Astrocyte of the spinal cord (primary cell): ENCODE measurements at places on chromosomes 2 and 18.

DNA sequence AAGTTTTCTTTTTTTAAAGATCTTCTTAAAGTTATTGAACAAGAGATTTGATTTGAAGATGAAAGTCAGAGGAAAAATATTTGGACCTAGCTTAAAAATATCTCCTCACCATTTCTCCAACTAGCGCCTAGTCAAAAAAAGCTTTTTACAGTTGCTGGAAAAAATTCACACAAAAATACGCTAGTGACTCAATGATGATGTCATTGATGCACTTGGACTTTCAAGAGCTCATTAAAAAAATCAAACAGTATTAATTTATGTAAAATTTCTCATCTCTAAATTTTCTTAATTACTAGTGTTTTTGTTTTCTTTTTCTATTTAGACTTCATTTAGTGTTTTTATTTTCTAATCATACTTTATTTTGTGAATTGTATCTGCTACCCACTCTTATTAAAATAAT, 41.8 kb downstream of the CIB4 start:
- no peak for DNase-seq

GRCh38 chr2:196217116-196217515, 45.7 kb upstream of the STK17B start:
- no peak for DNase-seq

GRCh38 chr2:226934546-226935201, 98.8 kb downstream of the RHBDD1 start:
- peak; percentile 45 for DNase-seq

DNA sequence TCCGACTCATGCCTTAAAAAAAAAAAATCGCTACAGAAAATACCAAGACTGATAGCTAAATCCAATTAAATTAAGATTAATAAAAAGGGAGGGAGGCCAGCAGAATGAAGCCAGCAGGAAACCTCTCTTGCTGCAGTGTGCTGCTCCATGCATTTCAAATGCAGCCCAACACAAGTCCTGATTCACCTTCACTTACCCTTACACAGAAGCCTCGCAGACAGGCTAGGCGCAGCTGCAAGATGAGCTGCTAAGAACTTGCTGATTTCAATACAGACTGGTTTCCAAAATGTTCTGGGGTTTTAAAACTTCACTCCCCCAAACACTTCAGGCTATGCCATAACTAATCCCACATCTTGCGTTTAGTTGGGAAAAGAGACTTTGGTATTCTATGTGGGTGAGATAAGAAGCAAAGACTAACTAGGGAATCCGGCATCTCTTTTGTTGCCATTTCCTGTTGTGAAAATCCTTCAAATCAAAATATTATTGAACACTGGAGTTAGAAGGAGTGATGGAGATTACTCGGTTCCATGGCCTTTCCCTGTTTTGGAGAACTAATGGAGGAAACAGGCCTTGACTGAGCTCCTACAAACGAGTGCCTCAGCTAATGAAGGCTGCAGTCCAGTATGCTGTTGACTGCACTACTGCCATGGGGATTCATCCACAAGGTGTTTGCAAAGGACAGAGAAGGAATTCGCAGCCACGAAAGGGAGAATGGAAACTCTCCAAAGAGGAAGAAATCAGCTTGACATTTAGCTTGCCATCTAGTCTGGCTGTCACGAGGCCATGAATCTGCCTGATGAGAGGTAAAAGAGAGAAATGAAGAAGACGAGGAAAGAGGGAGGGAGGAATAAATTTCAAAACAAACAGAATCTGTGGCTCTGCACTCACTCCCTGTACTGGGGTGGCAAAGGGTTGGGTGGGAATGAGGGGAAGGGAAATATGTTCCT, 67.3 kb downstream of the CLHC1 start:
- no peak for DNase-seq

GRCh38 chr2:232367016-232367415, 11.5 kb upstream of the ALPP start:
- DNase-seq = no peak

DNA sequence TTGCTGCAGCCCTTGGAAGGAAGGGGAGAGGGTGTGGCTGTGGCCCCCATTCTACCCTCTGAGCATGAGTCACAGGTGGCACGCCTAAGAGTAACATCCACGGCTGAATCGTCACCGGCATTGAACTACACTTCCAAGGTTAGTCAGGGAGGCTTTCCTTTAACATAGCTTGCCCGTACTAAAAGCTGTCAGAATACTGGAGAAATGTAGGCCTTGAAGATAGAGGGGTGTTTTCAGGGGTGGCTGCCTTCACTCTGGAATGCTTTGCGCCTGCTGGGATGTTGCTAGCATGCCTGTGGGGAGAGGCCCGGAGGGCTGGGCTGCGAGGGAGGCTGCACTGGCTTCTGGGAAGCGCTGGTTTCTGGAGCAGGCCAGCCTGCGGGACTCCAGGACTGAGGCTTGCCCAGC, 333.7 kb downstream of the AGAP1 start:
- DNase-seq = peak; percentile 7

DNA sequence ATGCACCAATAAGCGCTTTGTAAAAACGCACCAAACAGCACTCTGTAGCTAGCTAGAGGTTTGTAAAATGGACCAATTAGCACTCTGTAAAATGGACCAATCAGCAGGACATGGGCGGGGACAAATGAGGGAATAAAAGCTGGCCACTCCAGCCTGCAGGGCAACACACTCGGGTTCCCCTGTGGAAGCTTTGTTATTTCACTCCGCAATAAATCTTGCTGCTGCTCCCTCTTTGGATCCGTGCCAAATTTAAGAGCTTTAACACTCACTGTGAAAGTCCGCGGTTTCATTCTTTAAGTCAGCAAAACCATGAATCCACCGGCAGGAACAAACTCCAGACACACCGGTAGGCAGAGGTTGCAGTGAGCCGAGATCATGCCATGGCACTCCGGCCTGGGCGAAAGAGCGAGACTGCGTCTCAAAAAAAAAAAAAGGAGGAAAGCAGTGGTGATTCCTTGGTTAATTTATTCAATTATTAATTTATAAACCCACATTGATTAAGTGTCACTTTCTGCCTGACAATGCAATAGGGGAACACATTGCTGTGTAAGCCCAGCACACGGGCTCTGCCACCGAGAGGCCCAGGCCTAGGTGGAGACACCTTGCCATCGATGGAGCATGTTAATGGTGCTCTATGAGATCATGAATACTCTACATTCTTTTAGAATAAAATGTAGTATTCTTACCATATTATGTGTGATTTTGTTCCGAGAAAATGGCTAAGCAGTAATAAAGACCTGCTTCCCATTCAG, 687.6 kb upstream of the HS6ST1 start:
- DNase-seq = no peak

DNA sequence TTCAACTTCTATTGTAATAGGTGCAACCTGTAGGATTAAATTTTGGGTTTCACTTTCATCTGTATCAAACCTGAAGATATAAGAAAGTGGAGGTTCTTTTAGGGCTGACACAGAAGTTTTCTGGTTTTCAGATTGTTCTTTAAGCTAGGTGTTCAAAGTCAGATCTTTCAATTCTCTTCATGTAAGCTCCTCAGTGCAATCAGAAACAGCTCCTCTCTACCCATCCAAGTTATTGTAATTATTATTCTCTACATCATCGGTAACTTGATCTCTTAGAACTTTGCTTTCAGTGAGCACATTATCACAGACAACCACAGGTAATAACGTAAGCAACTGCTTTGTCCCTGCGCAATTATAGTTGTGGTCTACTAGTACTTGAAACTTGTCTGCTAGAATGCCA, 179.4 kb downstream of the MYCN start:
- no peak for DNase-seq
